CD4-positive, alpha-beta memory T cell (primary cell): ENCODE measurements at places on chromosomes 4 and X.

DNA sequence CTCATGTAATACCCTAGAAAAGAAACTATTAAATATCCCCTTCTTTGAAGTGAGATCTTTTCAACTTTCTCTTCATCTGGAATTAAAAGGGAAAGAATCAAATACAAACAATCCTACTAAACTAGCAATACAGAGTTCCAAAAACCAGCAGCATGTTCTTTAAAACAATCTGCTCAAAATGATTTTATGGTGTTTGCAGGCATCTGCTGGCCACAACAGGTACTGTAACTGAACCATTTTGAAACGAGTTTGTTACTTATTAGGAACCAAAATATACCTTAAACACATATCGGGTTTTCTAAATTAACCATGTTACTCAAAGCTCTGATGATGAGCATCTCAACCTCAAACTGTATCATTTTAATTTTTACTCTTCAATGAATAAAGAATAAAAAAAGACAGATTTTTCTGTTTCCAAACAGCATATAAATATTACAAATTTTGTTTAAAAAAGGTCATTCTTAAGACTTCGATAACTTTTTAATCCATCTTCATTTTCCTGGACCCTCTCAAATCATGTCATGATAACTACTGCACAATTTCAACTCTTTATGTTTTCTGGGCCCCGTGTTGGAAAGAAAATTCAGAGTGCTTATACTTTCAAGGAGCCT lies 56.5 kb downstream of the ARAP2 start:
- no peaks in the 10 kb centered on the region for H3K27me3 ChIP-seq
- peak; percentile 2 for DNase-seq
- H3K36me3 ChIP-seq: peaks cover 5% of the 10 kb centered on the region
- no peak overlapping the region for H3K4me3 ChIP-seq
- peaks cover 42% of the 10 kb centered on the region for H3K4me1 ChIP-seq

GRCh38 chr4:140094438-140095420 lies 59.3 kb downstream of the MAML3 start:
- peaks cover 37% of the 10 kb centered on the region for H3K4me1 ChIP-seq
- H3K36me3 ChIP-seq: no peaks in the 10 kb centered on the region

GRCh38 chrX:22396408-22396807 lies 123.7 kb downstream of the CBLL2 start:
- H3K36me3 ChIP-seq: no peaks in the 10 kb centered on the region
- H3K4me1 ChIP-seq: no peaks in the 10 kb centered on the region
- no peaks in the 10 kb centered on the region for H3K27me3 ChIP-seq
- no peak for DNase-seq

DNA sequence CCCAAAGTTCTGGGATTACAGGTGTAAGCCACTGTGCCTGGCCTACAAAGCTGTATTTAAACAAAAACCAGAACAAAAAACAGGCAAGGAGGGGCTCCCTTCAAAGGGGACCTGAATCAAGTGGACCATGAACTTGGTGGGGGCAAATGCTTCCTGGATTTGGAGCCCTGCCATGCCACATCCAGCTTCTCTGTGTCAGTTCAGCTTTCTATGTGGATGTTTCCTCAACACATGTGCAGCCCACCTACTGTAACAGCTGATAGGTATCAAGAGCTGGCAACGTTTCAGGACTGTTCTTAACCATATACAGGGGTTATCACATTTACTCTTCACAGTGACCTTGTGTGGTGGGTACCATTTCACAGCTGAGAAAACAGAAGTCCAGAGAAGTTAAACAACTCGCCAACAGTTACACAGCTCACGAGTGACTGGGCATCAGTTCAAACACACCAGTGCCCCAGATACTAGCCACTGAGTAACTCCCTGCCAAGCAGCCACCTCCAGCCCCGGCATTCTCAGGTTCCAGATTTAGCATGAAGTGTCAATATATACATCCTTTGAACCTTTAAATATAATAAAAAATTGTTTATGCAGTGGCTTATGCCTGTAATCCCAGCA lies 7.5 kb downstream of the GPR143 start:
- H3K4me3 ChIP-seq: no peak overlapping the region
- no peaks in the 10 kb centered on the region for H3K4me1 ChIP-seq
- no peak for DNase-seq
- H3K27ac ChIP-seq: no peak overlapping the region
- H3K36me3 ChIP-seq: no peaks in the 10 kb centered on the region

- DNase-seq: no peak
- H3K36me3 ChIP-seq: no peaks in the 10 kb centered on the region
- no peak overlapping the region for H3K27ac ChIP-seq
- no peaks in the 10 kb centered on the region for H3K4me1 ChIP-seq
- no peak overlapping the region for H3K4me3 ChIP-seq
These were observed 224.7 kb downstream of the RBMX2 start for GRCh38 chrX:130626521-130626920.

DNA sequence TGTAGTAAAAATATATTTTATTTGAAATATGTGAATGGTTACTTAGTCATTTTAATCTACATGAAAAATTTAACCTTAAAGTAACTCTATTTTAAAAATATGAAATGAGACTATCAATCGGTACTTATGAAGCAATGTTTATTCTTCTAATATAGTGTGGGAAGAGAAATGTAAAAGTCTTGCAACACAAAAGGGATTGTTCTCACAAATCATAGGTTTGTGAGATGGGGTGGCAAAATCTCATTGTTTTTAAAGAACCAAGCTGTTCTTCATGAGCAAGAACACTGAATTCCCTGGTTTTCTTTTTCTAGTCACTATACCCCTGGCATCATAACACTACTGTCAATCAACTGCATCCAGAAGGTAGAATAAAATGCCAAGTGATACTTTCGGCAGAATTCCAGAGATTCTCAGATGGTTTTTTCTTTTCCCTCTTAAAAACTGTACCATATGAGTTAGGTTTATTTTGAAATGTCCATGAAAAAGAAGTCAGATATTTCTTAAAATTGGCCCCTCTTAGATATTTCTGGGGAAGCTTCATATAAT lies 52.2 kb downstream of the SNCA start:
- no peaks in the 10 kb centered on the region for H3K4me1 ChIP-seq
- H3K27ac ChIP-seq: no peak overlapping the region
- DNase-seq: no peak
- no peaks in the 10 kb centered on the region for H3K36me3 ChIP-seq
- H3K4me3 ChIP-seq: no peak overlapping the region

DNA sequence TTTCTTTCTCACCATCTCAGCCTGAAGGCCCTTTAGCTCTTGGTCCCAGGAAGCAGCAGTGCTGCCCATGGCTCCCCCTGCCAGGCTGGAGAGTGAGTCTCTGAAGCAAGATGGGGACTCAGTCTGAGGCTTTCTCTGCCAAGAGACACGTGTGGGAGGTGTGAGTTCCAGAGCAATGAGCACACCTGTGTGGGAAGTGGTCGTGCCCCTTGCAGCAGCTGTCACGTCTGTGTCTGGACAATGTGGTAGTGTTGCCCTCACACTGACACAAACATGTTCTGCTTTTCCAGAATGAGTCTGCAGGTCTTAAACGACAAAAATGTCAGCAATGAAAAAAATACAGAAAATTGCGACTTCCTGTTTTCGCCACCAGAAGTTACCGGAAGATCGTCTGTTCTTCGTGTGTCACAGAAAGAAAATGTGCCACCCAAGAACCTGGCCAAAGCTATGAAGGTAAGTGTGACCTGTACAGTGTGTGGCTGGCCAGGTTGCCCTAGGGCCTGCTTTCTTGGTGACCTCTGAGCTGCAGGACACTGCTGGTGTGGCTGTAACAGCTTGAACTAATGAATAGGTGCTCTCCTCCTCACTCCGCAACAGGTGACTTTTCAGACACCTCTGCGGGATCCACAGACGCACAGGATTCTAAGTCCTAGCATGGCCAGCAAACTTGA lies 1.9 kb downstream of the TACC3 start:
- peaks cover 21% of the 10 kb centered on the region for H3K36me3 ChIP-seq
- no peaks in the 10 kb centered on the region for H3K27me3 ChIP-seq
- peaks cover 69% of the 10 kb centered on the region for H3K4me1 ChIP-seq

GRCh38 chr4:61532336-61533000 lies 332.3 kb downstream of the ADGRL3 start:
- H3K27ac ChIP-seq: no peak overlapping the region
- H3K4me1 ChIP-seq: no peaks in the 10 kb centered on the region
- no peak overlapping the region for H3K4me3 ChIP-seq
- DNase-seq: no peak
- no peaks in the 10 kb centered on the region for H3K27me3 ChIP-seq
- H3K36me3 ChIP-seq: no peaks in the 10 kb centered on the region

GRCh38 chr4:16267639-16268038 lies 41.4 kb upstream of the TAPT1 start:
- no peaks in the 10 kb centered on the region for H3K27me3 ChIP-seq
- DNase-seq: no peak
- H3K36me3 ChIP-seq: no peaks in the 10 kb centered on the region

DNA sequence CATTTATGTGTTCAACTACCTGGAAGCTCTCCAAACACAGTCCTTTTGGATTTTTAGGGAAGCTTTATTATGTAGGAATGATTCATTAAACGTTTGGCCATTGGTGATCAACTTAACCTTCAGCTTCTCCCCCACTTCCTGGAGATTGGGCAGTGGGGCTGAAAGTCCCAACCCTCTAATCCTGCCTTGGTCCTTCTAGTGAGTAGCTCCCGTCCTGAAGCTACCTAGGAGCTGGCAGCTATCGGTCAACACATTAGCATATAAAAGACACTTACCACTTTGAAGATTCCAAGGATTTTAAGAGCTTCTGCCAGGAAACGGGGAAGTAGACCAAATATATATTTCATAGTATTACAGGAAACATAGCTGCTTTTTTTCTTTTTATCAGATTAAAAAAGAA lies 69.7 kb downstream of the MCUB start:
- H3K36me3 ChIP-seq: no peaks in the 10 kb centered on the region
- H3K27ac ChIP-seq: no peak overlapping the region
- DNase-seq: no peak

DNA sequence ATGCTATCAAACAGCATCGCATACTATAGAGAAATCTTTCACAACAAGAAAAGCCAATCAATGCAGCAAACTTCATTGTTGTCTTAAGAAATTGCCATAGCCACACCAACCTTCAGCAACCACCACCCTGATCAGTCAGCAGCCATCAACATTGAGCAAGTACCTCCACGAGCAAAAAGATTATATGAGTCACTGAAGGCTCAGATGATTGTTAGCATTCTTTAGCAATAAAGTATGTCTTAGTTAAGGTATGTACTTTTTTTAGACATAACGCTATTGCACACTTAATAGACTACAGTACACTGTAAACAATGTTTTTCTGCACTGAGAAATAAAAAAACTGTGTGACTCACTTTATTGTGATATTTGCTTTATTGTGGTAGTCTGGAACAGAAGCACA lies 37.8 kb upstream of the FUNDC1 start:
- no peaks in the 10 kb centered on the region for H3K4me1 ChIP-seq
- no peak overlapping the region for H3K27ac ChIP-seq
- DNase-seq: no peak
- H3K4me3 ChIP-seq: no peak overlapping the region

- H3K36me3 ChIP-seq: no peaks in the 10 kb centered on the region
- no peaks in the 10 kb centered on the region for H3K4me1 ChIP-seq
- H3K27ac ChIP-seq: no peak overlapping the region
- H3K27me3 ChIP-seq: no peaks in the 10 kb centered on the region
- no peak overlapping the region for H3K4me3 ChIP-seq
- DNase-seq: no peak
These were observed 95.1 kb upstream of the LIMCH1 start for GRCh38 chr4:41442810-41443209.

DNA sequence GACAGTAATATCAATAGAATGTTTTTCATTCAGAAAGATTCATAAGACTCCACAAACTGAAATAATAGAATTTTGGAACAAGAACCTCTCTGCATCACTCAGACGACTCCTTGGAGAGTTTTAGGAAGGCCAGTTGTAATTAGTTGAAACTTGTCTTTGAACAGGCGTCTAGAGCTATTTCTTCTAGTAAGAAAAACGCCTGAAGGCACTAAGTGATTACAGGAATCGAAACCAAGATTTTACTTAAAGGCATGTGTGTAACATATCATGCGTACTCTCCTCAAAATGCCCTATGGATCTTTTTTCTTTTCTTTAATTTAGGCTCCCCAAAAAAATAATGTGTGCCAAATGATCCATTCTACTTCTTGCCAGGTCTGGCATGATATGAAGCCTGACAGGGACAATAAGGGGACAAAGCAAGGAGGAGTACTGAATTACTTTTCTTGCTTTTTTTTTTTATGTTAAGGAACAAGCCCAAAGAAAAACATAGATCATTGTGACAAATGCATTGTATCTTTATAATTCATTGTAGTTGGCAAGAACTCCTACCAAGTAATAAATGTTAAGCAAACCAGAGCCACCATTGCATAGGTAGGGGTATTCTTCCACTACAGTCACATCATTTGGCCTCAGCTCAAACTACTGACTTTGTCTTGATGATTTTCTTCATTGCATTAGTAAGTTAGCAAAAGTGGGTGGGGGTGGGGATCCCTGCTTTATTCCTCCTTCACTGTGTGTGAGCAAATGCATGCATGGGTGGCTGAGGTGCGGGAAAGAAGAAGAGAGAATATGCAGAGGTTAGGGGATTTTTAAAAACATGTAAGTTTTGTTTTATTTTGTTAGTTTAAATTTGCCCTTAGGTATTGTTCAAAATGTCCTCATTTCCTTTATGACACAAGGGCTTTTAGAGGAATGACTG lies 79.9 kb upstream of the ATOH1 start:
- no peak overlapping the region for H3K27ac ChIP-seq
- H3K27me3 ChIP-seq: no peaks in the 10 kb centered on the region
- no peak for DNase-seq
- no peaks in the 10 kb centered on the region for H3K4me1 ChIP-seq

GRCh38 chr4:156584100-156584499 lies 387.5 kb downstream of the PDGFC start:
- H3K27me3 ChIP-seq: no peaks in the 10 kb centered on the region
- H3K4me1 ChIP-seq: no peaks in the 10 kb centered on the region
- DNase-seq: no peak
- no peak overlapping the region for H3K27ac ChIP-seq
- no peak overlapping the region for H3K4me3 ChIP-seq

GRCh38 chrX:19156186-19156585 lies 33.9 kb upstream of the ADGRG2 start:
- H3K27me3 ChIP-seq: no peaks in the 10 kb centered on the region
- H3K36me3 ChIP-seq: no peaks in the 10 kb centered on the region
- H3K4me1 ChIP-seq: no peaks in the 10 kb centered on the region

DNA sequence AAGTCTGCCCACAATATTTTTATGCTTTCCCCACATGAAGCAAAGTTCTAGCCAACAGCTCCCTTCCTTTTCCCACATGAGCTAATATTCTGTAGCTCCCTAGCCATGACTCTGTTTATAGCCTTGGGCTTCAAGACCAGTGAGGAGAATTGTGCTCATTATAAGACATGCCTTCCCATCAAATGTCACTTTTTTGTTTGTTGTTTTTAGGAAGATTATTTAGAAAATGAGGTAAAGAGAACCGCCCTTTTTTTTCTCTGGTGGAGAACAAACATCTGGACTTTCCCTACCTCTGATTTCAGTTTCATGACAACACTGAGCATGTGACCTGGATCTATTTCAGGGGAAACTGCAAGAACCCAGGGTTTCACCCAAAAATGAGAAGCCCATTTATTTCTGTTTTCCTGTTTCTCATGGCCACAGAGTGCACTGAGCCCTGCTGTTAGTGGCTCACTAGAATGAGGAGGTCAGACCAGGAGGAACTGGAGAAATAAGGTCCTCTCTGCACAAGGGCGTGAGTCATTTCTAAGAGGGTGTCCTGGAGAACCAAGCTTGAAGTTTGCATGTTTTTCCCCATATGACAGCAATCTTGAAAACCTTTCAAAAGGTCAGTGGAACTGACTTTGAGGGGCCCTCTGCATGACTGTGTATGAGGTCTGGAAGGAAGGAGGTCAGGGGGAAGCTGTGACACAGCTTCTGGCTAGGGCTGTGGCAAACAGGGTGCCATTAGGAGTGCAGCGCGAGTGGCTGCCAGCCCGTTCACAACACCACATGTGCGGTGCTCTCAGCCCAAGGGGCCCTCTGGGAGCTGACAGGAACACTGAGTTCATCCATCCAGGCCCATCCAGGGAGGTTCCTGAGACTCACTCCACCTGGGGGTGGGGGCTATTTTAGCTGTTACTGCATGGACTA lies 55.2 kb downstream of the CHST7 start:
- H3K4me1 ChIP-seq: peaks cover 38% of the 10 kb centered on the region
- H3K27ac ChIP-seq: no peak overlapping the region
- no peak for DNase-seq
